Activated gamma-delta T cell treated with anti-CD3 and anti-CD28 coated beads, Interleukin-2, amount 50 U/mL, for 16 hours (primary cell): ENCODE measurements at places on chromosomes 12 and 14.

GRCh38 chr14:91078095-91078737 is 17.8 kb upstream of the RPS6KA5 start:
- peak; percentile 20 for DNase-seq

DNA sequence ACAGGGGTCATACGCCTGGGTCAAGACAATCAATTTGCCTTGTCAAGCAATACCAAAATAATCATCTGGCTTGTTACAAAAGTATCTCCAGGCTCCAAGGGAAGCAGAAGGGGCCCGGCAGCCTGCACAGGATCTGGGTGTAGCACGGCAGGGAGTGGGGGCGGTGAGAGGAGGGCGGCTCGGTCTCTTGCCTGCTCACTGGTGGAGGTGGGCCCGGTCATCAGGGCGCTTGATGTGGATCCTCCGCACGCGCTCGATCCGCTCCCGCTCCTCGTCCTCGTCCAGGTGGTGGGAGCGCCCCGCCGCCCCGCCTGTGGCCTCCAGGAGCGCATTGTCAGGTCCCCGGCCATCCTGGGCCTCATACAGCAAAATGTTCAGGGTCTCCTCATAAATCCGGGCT is 25.7 kb downstream of the KCTD10 start:
- no peak for DNase-seq

DNA sequence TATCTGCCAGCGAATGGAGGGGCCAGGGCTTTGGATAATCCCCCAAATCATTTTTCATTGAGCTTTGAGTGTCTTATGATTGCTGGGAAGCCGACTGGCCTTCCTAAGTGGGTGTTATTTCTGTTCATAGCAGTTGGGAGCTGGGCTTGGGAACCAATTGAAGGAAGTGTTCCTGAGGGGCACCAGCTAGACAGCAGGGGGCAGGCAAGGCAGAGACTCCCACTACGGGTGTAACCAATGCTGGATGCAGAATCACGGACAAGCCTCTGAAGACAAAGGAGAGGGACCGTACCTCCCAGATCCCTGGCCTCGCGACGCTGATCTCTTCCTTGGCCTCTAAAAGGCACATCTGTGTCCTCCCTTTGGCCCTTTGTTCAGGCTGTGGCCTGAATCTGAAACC is 149.0 kb upstream of the PRMT8 start:
- DNase-seq, result no peak

DNA sequence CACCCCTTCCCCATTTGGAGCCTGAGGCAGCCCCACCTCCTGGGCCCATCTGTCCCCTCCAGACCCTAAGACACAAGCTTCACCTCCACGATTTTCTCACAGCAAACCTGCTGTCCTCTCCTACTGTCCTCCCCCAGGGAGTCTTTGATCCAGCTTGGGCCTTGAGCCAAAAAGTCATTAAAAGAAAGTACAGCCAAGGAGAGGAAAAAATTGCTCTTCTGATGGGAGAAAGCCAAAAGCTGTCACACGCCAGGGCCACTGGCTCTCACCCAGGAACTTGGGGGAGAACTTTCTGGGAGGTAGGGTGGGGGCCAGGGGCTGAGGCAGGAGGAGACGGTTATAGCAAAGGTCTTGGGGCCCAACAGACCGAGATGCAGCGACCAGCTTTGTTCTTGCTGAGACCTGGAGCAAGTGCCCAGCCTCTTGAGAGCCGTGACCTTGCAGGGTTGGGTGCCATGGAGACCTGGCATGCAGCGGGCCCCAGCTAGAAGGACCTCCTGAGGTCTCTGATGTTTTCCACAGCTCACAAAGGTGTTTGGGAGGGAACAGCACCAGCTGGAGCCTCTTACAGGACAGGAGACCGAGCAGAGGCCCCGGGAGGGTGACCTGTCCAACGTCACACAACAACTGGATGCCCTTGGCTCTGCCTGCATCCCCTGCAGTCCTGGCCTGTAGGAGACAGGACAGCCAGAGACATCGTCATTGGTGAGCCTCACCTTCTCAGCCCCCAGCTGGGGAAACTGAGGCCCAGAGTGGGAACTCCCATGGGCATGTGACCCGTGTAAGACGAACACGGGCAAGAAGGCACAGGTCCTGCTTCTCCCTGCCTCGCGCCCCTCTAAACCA is 124.5 kb downstream of the CALM1 start:
- DNase-seq, result no peak

GRCh38 chr14:104064003-104064402 is 21.5 kb upstream of the ASPG start:
- no peak for DNase-seq

DNA sequence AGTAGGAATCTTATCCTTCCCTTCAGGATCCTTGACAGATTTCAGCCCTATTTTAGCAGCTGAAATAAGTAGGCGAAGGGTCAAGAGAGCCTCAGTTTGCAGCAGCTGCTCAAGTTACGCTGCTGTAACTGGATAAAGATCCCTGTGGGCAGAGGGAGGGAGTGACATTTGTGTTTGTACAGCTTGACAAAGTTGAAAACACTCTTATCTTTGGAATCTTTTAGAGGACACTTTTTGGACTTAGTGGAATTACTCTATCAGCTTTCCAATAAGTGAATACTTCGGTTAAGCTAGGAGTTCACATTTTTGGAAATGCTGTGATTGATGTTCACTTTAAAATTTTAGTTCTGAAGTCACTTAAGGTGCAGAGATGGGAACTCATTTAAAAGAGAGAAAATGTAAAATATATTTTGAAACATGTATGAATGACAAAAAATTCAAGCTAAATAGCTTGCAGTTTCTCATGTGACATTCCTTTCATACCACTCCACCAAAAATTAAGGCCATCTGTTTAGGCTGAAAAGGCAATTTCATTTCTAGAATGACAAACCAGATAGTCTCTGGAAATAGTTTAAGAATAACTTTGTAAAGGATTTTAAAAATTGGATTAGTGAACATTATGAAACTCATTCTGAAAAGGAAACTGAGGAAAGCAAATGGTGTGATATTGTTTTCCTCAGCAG is 55.2 kb downstream of the SLC38A4 start:
- DNase-seq, result no peak

GRCh38 chr12:74897425-74898211 is 312.0 kb downstream of the KCNC2 start:
- no peak for DNase-seq

DNA sequence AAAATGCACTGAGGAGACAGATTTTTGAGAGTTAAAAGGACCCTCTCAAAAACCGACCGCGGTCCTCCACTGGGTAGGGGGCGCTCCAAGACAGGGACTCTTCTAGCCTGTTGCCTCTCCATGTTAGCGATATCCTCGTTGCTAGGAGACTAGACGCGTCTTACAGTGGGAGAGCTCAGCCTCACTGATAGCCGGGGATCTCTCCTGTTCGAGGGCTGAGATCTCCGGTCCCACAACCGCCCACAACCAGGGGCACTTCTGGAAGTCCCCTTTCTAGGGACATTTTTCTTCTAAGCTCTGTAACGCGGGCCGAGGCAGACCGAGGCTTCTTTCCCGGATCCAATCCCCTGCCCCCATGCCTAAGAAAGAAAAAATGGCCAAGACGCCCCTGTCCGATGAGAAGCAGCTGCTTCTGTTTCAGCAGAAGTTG is 21.3 kb downstream of the FKBP11 start:
- peak; percentile 77 for DNase-seq

- DNase-seq, result no peak
Measured at GRCh38 chr12:132433641-132434395, 56.1 kb upstream of the FBRSL1 start.
